Stimulated activated CD4-positive, alpha-beta T cell treated with anti-CD3 and anti-CD28 coated beads, TNF-alpha, amount 100 ng/mL, for 1 hour (primary cell): ENCODE measurements at places on chromosomes 12 and 14.

GRCh38 chr14:55071870-55072640 is 20.6 kb downstream of the MAPK1IP1L start:
- no peak for DNase-seq

DNA sequence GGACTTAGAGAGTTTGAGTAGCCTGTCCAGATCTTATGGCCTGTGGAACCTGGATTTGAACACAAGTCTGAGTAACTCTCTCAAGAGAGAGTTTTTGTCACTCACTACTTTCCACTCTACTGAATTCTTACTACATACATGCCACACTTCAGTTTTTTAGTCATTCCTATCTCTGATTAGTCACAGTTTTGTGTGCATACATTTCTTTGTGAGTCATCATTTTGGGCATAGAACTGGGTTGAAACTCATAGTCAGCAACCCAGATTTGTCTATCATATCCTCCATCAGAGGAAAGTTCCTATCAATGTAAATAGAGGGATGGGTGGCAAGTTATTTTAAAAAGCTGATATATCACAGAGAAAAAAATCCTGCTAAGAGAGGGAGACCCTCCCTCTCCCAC is 42.9 kb downstream of the FLRT2 start:
- no peak for DNase-seq

GRCh38 chr14:53842938-53843337 is 113.7 kb downstream of the BMP4 start:
- DNase-seq, result no peak

DNA sequence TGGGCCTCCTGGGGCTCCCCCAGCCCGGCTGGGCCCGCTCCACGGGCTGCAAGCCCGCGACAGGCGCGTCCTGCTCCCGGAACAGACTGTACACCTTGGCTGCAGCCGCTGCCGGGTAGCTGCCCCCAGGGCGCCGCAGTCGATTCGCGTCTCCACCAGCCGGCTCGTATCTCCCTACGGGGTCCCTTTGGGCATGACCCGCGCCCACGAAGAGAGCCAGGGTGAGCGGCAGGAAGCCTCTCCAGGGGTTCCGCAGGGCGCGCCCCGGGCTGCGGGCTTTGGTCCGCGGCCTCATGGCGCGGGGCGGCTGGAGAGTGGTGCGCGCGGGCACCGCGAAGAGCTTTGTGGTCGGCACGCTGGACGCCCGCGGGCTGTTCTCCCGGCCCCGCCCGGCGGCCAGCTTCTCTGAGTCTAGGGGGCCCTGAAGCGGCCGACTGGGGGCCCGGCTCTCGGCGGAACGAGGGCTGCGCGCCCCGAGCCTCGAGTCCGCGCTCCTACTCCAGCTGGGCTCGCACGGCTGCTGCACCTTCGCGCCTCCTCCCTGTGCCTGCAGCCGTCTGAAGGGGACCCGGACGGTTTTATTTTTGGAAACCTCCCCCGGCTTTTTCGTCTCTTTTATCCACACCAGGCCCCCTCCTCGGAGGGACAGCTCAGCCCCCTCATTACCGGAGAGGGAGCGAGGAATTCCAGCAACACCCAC is at the start of gene LTBP2:
Gene LTBP2 (minus strand): TSS at position 588 of the 700 bp plus-strand sequence. CDS start 293 bp downstream, at position 295.
- DNase-seq, result no peak

DNA sequence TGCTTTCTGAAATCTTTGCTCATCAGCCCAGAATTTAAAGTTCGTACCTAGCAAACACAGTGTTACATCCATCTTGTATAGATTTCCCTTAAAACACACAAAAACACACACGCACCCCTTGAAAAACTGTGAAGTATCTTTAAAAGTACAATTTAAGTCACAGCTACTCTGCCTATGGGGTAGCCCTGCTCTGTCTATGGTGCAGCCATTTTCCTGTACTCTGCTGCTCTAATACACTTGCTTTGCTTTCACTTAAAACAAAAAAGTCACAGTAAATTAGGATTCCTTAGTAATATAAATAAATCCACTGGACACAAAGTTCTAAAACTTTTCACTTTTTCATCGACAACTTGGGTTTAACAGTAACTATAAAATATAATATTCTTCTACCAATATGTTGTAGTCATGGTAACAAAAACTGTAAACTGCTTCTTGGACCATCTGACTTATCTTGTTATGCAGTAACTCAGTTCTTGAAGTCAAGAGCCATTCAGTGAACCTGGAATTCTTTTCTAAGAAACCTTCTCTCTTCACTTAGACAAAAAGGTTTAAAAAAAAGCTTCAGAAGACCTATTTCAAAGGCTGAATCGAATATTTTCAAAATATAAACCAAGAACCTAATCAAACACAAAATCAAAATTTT is 63.5 kb downstream of the MED13L start:
- no peak for DNase-seq

- DNase-seq, result no peak
Observed at GRCh38 chr12:55850893-55851292, 8.2 kb upstream of the MMP19 start.

DNA sequence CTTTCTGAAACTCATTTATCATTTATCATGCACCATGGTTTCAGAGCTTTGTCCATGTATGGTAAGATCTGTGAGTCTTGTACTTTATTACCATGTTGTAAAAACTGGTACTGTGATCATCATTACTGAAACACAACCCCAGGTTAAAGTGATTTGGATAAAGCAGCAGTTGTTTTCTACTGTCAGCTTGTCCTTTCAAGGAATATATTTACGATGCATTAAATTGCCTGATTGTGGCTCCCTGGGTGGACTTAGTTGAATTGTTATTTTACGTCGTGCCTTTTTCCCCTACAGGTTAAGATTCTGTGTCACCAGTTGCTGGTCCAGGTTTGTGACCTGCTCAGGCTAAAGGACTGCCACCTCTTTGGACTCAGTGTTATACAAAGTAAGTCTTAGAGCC is 46.1 kb downstream of the FRMD6 start:
- no peak for DNase-seq

DNA sequence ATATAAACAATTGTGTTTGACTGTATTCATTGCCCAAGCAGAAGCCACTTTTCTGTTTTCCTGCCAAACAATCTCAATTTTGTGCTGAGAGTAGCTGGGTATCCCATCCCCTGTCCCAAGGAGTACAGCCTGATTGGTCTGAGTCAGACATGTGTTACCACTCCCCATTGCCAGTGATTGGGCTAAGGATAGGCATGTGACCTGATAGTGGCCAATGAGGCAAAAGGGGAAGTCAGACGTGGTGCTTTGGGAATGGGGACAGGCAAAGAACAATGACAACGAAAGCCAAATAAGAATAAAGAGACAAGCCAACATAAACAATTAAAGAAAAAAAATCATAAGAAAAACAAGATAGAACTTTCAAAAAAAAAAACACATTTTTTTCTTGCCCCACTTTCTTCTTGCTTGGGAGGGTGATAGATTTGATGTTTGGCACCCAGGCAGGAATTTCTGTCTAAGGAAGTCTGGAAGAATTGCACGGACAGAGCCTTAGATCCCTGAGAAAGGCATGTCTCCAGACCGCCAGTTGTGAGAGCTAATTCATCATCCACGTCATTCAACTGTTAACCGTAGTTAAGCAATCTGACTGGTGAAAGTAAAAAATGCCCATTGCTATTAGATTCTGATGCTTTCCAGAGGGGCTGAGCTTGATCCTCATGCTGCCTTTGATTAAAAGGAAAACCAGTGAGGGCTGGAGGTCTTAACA is 626.6 kb upstream of the TMEM132C start:
- no peak for DNase-seq

DNA sequence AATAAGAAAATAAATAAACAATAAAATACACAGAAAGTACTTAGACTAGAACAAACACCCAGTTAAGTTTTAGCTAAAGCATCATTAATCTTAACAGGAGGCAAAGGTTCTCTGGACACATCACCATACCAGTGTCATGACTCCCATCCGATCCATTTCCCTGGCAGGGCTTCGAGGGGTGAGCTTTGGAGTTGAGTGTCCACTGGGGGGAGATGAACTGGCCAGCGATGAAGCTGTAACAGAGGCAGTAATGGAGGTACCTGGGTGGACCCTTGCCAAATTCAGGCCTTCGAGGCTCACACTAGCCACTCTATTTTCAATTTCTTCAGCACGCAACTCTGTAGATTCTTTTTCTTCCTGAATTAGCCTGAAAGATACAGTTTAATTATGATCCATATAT is 269.5 kb downstream of the ACSS3 start:
- no peak for DNase-seq

GRCh38 chr14:87874676-87875075 is 118.3 kb downstream of the GALC start:
- no peak for DNase-seq

GRCh38 chr14:96502621-96503305 is 581 bp downstream of the PAPOLA start:
- no peak for DNase-seq
